ENCODE measurements at places on chromosomes 16 and 17.

DNA sequence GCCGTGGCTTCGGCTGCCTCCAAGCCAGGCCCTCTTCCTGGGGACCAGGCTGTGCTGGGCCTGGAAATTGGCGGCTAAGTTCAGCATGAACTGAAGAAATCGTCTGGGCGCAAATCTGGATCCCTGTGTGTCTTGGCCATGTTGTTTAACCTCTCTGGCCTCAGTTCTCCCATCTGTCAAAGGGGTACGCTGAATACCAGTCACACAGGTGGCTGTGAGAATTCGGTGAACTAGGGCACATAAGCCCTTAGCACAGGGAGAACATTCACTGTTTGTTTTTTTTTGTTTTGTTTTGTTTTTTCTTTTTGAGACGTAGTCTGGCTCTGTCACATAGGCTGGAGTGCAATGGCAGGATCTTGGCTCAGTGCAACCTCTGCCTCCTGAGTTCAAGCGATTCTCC lies 19.0 kb downstream of the LASP1 start:
- no peak for DNase-seq

- peak; percentile 75 for DNase-seq
These were observed 28.7 kb upstream of the MYOCD start for GRCh38 chr17:12637015-12637414.

DNA sequence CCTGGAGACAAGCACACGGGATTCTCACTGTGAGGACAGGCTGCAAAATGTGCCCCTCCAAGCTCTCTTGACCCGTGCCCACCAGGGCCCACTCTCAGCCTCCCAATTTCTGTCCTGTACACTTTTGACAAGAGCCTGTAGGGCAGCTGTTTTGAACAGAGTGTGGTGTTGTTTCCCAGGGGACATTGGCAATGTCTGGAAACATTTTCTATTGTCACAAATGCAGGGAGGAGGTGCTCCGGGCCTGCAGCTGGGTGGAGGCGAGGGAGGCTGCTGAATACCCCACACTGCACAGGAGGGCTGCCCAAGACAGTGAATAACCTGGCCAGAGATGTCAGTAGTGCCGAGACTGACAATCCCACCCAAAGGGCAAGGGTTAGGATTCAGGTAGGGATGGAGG lies 10.5 kb downstream of the CEP295NL start:
- DNase-seq: no peak

- no peak for DNase-seq
These were observed 23.4 kb downstream of the ADAT1 start for GRCh38 chr16:75599452-75600277.

- no peak for DNase-seq
These were observed 9.8 kb downstream of the TMEM208 start for GRCh38 chr16:67236563-67237395.
